Stimulated activated CD8-positive, alpha-beta memory T cell treated with anti-CD3 and anti-CD28 coated beads, Interleukin-4, amount 100 ng/mL, for 1 hour (primary cell): ENCODE measurements at places on chromosomes 2 and 18.
A peak's percentile ranks its signal among the peaks of the same experiment; 100 is the strongest.

GRCh38 chr2:227404585-227405271 is 17.0 kb upstream of the SCYGR1 start:
- no peak for DNase-seq

DNA sequence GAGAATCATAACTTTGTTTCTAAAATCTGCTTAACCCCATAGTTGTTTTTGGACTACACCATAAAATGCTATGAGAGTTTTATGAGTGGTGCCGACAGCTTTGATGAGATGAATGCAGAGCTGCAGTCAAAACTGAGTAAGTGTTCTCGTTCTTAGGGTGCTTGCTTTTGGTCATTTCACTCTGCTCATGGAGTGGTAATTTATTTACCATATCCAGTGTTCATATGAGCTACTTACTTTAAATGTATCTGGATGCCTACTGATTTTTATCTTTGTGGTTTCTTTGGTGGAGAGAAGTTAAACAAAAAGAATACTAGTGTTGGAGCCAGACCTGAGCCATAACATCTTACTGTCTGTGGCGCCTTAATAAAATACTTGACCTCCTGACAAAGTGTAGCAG is 16.4 kb downstream of the NDC80 start:
- no peak for DNase-seq

GRCh38 chr18:13216092-13216582 is 2.4 kb upstream of the LDLRAD4 start:
- no peak for DNase-seq

GRCh38 chr18:2545155-2545554 is 26.1 kb downstream of the METTL4 start:
- DNase-seq: no peak

GRCh38 chr2:124755386-124755785 is 730.3 kb downstream of the CNTNAP5 start:
- no peak for DNase-seq

DNA sequence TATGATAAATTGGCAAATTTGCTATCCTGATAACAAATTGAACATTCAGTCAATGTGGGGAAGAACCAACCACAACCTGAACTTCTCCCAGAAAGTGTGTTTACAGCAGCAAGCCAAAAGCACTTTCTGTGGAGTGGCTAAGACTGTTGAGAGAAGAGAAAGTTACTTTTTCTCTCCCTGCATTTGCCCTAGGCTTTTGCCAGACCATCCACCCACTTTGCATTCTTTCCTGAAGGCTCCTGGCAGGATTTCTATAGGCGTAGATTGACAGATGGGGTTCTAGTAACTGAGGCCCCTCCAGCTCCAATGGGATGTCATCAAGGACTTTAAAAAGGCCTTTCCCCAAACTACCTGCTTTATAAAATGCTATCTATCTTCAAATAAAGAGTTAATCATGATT is 215.2 kb downstream of the GULP1 start:
- no peak for DNase-seq

DNA sequence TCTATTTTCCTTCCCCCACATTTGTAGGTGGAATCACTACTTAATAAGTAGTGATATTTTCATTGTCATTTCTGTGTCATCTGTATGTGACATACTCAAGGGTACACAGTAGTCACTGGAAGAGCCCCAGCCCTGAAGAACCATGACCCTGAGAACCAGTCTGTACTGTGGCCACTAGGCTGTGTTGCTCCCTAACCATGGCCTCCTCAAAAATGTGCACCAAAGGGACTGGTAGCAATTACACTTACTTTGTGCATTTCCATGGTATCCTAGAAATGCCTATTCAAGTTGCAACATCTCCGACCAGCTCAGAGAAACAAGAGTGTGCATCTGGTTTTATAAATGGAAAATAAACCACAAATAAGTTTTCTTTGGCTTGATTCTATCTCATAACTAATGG is 155.1 kb downstream of the DOCK10 start:
- no peak for DNase-seq

DNA sequence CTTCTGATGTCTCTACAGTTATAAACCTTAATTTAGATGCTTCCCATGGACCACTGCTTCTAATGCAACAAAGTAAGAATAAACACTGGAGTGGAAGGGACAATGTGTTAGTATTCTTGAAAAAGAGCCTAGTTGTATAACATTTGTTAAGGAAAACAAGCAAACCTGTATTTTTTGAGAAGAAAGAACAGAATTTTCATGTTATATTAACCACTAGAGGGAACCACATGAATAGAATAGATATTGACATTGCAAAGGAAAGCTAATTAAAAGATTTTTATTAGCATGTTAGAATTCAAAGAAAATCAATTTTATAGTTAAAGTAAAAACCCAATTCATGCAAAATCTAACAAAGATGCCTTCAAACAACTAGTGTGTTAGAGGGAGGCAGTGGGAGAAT is 151.2 kb upstream of the BARD1 start:
- no peak for DNase-seq

DNA sequence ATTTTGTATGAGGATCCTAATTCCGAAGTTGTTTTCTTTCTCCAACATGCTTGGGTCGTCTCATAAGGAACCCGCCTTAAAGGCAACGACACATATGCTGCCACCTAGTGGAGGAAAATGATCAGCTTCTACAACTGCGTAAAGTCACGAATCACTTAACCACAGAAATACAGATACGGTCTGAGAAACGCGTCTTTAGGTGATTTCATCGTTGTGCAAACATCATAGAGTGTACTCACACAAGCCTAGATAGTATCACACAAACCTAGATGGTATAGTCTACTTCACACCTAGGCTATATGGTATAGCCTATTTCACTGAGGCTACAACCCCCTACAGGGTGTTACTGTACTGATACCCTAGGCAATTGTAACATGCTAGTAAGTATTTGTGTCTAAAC is 13.1 kb downstream of the GNLY start:
- DNase-seq: peak; percentile 32

- no peak for DNase-seq
These were observed 519.9 kb downstream of the KCNJ3 start for GRCh38 chr2:155218292-155218924.

GRCh38 chr18:51862051-51862715 is 477.8 kb upstream of the DCC start:
- DNase-seq: no peak

- DNase-seq: no peak
These were observed 20.7 kb downstream of the NRXN1 start for GRCh38 chr2:51011254-51011653.

DNA sequence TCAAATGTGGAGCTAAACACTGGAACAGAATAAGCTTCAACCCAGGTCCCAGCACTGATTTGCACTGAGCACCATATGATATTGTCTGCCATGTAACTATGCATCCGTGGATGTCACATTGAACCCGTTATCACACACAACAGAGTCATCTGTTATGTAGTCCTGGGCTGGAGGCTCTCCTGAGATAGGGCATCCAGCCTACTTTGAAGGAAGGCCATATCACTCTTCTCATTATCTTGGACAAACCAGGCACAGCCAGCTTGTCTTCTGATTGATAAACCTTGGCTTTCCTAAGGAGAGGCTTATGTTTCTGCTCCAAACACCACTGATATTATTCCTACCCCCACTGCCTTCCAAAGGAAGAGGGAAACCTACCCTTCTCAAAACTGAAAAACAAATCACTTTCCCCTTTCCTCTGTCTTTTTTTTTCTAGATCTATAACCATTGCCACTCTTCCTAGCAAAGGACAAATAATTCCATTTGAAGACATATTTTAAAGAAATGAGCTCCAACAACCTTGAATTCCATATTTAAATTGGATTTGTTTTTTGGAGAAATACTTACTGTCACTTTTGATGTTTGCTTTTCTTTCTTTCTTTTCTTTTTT is 16.4 kb downstream of the RSAD2 start:
- no peak for DNase-seq

DNA sequence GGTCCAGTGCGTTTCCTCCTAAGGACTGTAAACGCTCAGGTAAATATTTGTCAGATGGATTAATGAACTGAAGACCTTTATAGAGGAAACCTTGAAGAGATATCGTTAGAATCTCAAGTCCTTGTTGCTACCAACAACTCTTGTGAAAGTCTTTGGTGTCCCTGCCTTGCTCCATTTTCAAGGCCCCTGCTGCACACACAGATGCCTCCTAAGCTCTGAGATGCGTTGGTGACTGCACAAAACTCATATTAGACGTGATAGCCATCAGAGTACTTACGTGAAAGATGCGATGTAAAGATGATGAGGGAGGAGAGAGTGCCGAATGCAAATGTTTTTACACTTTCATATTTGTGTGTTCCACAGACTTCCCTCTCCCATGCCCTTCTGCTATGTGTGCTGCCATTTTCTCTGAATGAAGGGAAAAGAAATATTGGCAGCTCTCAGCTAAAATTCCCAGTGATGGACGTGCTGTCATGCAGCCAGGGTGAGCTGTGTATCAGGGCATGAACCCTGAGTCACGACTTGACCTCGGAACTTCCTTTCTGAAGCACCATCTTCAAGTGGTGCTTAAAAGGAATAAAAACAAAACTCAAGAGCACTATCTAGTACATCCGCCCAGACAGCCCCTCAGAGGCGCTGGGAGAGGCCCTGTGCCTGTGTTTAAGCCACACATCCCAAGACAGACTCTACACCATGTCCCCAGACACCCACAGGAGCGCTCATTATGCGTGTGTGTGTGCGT is 117.4 kb downstream of the FAM210A start:
- peak; percentile 15 for DNase-seq

DNA sequence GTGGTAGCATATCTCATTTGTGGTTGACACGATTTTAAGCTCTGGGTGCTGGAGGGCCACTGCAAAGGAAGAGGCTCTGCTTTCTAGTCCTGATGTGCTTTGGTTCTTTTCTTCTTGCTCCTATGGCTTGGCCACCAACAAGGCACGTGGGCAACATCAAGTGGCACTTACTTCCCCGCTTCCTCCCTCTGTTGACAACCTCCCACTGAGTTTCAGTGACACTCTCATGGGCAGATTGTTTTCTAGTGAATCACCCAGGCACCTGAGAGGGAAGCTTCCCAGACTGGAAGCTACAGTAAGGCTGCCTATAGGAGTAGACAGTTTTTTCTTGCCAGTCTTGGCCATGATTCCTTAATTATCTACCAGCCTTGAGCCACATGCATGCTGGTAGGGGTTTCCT is 89.0 kb downstream of the NBAS start:
- no peak for DNase-seq

- no peak for DNase-seq
These were observed 33.3 kb downstream of the DOCK10 start for GRCh38 chr2:225008935-225009334.

DNA sequence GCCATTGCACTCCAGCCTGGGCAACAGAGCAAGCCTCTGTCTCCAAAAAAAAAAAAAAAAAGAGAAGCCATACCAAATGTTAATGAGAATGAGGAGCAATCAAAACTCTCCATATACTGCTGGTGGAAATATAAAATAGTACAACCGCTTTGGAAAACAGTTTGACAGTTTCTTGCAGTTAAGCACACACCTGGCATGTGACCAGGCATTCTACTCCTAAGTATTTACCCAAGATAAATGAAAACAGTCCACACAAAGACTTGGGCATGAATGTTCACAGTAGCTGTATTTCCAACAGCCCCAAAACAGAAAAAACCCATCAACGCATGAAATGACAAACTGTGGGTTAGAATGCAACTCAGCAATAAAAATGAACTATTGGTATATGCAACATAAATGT is 76.0 kb upstream of the ST8SIA5 start:
- no peak for DNase-seq

- DNase-seq: no peak
These were observed 79.9 kb downstream of the UXS1 start for GRCh38 chr2:106114166-106114565.

DNA sequence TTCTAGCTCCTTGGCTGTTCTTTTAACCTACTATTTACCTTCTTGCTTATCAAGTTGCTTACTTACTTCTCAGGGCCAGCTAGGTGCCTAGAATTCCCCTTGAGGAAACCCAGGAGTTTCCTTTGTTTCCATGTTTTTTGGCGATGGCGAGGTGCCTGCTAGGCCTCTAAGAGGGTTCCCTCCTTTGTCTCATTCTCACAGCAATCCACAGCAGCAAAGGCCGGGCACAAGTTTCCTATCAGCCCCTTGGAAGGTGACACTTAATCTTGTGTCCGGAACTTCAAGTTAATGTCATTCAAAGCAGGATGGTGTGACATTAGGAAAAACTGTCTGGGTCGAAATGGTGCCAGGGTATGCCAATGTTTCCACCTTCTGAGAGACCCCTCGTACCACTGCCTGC is 101.9 kb upstream of the EPC2 start:
- no peak for DNase-seq

DNA sequence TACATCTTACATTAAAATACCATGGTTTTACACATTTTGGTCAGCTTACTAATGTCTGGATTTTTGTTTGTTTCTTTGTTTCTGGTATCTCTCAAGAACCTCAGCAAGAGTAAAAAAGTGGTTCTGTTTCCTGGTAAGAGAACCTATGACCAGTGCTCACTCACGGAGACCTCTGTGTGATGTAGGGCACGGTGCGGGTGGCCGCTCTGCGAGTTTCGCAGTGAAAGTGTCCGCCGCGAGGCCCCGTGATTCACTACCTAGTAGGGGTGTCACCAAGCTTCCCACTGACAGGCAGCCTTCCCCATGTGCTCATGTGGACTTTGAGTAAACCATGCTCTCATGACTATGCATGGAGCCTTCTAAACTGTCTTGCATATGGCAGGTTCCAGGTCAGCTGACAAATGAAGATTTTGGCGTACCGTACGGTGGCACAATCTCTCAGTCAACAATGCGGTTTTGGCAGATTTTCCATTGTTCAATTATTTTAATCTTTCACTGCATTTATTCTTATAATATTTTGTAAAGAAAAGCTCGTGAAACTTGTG is 137.3 kb downstream of the DCDC2C start:
- DNase-seq: no peak

- DNase-seq: peak; percentile 55
These were observed 3.6 kb upstream of the ARL4C start for GRCh38 chr2:234500394-234501006.

DNA sequence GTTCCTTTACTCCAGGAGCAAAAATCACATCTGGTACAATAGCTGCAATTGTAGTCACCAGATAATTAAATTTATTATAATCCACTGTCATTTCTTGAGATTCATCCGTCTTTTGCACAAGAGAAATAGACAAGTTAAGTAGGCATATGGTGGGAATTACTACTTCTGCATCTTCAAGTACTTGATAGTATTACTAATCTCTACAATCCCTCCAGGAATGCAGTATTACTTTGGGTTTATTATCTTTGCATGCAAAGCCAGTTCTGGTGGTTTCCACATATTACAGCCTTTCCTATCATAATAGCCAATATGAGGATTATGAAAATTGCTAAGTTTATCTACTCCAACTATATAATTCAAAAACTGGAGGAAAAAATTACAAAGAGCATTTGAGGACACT is 254.1 kb downstream of the IKZF2 start:
- no peak for DNase-seq

- no peak for DNase-seq
These were observed 1.3 kb downstream of the SPTBN1 start for GRCh38 chr2:54457323-54458023.
